ENCODE measurements at places on chromosomes 7 and 10.
A peak's percentile ranks its signal among the peaks of the same experiment; 100 is the strongest.

- no peak for DNase-seq
These were observed 2.2 kb upstream of the GRIFIN start for GRCh38 chr7:2478399-2478785.

DNA sequence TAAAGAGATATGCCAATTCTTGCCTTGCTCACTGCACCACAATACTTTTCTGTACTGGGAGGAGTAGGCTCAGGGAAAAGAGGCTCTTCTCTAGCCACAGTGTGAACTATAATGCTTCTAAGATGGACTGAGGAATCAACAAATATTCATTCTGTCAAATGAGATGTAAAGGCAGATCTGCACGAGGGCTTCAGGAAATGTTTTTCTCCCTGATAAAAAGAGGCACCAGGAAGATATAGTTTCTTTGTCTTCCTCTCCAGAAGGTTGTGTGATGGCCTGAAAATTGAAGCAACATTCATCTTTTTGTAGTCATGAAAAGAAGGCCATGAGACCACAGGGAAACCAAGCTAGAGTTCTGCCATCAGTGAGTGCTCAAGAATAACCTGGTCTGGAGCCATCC lies 79.1 kb upstream of the NME8 start:
- no peak for DNase-seq

GRCh38 chr7:31735991-31736982 lies 49.3 kb downstream of the PPP1R17 start:
- peak; percentile 52 for DNase-seq

DNA sequence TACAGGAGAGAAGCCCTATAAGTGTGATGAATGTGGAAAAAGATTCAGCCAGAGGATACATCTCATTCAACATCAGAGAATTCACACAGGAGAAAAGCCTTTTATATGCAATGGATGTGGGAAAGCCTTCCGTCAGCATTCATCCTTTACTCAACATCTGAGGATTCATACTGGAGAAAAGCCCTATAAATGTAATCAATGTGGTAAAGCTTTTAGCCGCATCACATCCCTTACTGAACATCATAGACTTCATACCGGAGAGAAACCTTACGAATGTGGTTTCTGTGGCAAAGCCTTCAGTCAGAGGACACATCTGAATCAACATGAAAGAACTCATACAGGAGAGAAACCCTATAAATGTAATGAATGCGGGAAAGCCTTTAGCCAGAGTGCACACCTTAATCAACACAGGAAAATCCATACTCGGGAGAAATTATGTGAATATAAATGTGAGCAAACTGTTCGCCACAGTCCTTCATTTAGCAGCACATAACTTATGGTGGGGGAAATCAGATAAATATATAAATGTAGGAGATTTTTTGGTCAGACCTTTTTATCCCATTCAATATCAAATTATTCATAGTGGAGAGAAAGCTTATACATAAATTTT lies 12.1 kb upstream of the MRPS17 start:
- DNase-seq, result no peak

GRCh38 chr10:5314840-5315239 lies 49.9 kb upstream of the UCN3 start:
- no peak for DNase-seq

DNA sequence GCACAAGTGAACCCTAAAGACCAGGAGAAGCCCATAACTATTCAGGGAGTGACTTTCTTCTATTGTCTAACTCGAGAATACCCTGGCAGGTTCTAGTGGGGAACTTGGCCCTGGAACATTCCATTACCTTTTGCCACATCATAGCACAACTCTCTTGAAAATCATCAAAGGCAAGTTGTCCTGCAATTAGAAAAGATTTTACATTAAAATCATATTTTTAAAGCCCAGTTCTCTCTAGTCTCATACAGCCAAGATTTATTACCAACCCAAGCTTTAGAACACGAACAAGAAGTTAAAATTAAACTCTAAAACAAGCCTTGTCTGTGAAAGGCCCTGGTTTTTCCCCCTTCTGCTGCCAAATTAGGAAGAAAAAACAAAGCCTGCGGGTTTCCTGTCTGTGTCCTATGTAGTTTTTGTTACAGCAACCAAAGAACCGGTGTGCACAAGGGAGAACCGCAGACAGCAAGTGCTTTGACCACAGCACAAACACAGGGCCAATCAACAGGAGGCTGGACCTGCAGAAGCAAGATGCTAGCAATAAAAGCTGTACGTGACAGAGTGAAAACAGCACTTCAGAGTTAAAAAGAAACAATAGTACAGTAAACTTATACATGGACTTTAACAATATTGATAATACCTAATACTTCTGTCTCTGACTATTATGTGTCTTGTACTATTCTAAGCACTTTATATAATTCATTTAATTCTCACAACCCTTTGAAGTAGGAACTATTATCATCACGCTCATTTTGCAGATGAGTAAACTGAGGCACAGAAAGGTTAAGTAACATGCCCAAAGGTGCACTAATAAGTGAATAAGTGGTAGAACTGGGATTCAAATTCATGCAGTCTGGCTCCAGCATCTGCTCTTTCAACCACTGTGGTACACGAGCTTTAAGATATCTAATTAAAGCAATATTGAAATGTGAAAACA lies 65.8 kb downstream of the STK17A start:
- DNase-seq, result no peak

- no peak for DNase-seq
These were observed 107.7 kb downstream of the CACNA2D1 start for GRCh38 chr7:82335927-82336326.

GRCh38 chr10:97921581-97922021 lies 72.0 kb downstream of the GOLGA7B start:
- DNase-seq, result no peak

- DNase-seq, result no peak
These were observed 497.5 kb downstream of the PHTF2 start for GRCh38 chr7:78296046-78296597.

DNA sequence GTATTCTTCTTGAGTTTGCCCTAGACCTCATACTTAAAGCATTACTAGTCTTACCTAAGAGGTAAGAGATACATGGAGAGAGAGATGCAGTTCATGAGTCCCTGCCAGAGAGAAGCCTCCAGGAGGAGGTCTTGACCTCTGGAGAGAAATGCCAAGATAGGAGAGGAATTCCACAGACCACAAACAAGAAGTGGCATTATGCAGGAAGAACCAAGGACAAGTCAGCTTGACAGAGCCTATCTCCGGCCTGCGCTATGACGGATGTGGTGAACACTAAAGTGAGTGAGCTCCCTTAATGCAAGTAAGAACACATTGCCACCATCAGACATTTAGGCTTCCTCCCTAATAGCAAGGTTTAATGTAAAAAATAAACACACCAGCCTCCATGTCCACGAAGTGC lies 27.9 kb upstream of the COL1A2 start:
- DNase-seq, result no peak

DNA sequence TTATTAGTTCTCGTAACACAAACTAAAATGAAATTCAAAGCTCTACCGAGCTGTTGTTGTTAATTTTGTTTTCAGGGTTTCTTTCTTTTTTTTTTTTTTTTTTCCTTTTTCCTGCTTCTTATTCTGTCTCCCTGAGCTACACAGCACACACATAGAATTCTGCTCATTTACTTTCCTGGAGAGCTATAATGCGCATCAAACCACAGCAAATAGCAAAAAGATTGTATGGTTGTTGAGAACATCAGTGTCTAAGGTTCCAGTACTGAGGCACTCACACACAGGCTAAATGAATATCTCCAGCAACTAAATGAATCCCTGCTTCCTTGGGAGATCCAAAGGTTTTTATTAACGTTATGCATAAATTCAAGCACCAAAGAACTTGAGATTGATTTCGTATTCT lies 418.3 kb downstream of the PLXDC2 start:
- DNase-seq, result no peak

DNA sequence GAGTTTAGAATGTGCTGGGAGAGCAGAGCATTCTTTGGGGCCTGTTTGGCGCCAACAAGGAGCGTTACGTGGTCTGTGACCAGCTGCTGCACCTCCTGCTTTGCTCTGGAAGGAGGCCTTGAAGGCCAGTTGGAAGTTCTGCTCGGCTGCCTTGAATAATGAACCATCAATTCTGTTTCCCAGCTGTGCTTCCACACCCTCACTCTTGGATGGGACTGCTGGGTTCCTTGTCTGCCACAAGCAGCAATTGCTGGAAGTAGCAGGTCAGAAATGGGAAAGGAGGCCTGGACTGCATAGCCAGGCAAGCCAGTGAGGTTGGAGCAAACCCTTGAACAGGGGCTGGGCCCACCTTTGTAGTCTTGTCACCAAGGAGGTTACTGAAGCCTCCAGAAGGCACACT lies 86.6 kb upstream of the INSYN2A start:
- no peak for DNase-seq

- DNase-seq, result no peak
These were observed 2.8 kb downstream of the EFCAB10 start for GRCh38 chr7:105578496-105578895.

- peak; percentile 17 for DNase-seq
These were observed 62.4 kb downstream of the ARHGAP12 start for GRCh38 chr10:31866118-31866670.

DNA sequence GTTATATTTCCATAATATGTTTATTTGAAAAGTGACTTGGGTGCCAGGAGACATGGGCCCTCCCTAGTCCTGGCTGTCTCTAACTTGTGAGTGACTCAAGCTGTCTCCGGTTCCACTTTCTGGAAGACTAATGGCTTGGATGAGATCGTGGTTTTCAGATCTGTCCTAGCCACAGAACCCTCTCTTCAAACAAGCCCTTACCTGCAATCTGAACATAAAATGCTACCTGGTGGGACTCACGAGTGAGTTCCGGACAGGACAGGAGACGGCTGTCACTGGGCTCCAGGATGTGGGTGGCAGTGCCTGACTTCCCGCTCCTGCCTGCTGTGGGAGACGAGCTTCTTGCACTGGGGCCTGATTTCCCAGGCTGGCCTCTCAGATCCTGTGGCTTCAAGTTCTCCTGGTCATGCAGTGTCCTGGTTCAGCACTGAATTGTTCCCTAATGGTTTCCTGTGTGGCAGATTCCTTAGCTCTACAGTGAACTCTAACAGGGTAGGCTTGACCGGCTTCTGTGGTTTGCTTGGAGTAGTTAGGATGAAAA lies 26.0 kb upstream of the PFKFB3 start:
- no peak for DNase-seq

DNA sequence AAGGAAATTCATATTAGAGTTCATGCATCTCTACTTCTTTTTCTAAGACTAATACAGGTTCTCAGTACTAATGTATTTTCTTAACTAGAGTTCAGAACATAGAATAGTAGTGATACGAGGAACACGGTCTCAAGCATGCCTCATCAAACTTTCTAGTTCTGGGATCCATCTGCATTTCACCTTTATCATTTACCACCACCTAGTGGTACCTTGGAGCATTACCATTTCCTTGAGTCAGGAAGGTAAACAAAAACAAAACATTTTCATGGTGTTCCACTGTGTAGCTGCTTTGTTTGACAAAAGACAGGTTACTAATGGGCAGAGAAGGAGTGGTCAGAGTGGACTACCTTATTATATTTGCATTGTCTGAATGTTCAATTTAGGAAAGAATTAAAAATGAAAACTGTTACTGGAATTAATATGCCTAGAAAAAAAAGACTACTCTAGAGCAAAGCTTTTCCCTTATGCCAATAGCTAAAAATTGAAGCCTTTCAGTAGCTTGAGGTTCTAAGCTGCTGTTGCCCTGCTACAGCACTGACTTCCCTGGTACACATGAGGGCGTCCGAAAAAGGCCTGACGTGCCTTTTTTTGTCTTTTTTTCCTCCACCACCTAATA lies 44.5 kb downstream of the STARD3NL start:
- peak; percentile 26 for DNase-seq

- no peak for DNase-seq
These were observed 141.4 kb downstream of the LSMEM1 start for GRCh38 chr7:112622159-112622715.

DNA sequence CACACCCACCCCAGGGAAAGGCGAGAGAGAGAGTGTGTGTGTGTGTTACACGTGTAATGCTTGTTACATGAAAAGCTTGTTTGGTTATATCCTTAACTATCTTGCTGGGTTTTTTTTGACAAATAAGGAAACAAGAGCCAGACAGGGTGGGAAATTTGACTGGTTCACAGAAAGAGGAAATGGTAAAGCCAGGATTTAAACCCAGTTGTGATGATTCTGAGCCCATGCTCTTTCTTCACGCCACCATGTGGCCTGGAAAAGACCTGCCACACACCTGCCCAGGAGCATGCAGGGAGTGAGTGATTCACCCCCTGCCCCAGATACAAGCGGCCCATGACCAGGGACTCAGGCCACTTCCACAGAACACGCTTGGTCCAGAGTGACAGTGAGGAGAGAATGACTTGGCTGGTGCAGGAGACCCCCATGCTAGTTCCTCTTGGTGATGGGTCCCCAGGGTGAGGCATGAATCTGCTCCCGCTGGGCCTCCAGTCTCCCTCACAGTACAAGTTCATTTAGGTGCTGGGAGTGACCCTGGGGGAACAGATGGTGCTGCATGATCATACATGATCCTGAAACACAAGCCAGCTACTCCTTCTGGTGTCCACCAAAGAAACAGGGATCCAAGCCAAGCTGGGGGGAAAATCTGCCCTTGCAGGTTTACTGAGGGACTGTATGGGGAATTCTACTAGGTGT lies 21.0 kb upstream of the EIF5AL1 start:
- DNase-seq, result no peak

GRCh38 chr7:82932516-82932915 lies 230.2 kb downstream of the PCLO start:
- DNase-seq, result no peak

GRCh38 chr7:45400680-45401079 lies 173.5 kb upstream of the ADCY1 start:
- no peak for DNase-seq

GRCh38 chr10:26368463-26368862 lies 69.7 kb upstream of the APBB1IP start:
- DNase-seq, result no peak

Data from HuH-7 (cell line).